MV-4-11 (cell line): ENCODE measurements at places on chromosomes 6 and 20.

GRCh38 chr6:134863763-134864510, 86.0 kb downstream of the ALDH8A1 start:
- no peak for DNase-seq

GRCh38 chr6:77361018-77361417, 102.3 kb downstream of the HTR1B start:
- no peak for DNase-seq

- peak; percentile 5 for DNase-seq
Measured at GRCh38 chr6:107421696-107422256, 37.6 kb downstream of the PDSS2 start.

DNA sequence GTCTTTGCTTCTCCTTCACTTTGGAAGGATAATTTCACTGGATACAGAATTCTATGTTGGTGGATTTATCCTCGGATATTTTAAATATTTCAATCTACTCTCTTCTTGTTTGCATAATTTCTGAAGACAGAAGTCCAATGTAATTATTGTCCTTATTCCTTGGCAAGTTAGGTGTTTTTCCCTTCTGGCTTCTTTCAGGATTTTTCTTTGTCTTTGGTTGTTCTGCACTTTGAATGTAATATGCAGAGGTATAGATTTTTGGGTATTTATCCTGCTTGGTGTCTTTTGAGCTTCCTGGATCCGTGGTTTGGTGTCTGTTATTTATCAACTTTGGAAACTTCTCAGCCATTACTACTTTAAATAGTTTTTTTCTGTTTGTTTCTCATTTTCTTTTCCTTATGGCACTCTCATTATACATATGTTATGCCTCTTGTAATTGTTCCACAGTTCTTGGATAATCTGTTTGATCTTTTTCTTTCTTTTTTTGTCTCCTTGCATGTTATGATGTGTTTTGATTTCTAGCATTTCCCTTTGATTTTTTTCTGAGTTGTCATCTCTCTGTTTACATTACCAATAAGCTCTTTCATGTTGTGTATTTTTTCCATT, 48.6 kb upstream of the ATXN1 start:
- no peak for DNase-seq

- no peak for DNase-seq
Measured at GRCh38 chr20:11799281-11799684, 118.4 kb upstream of the BTBD3 start.

- DNase-seq: no peak
Measured at GRCh38 chr6:2733736-2734480, 16.8 kb downstream of the MYLK4 start.

DNA sequence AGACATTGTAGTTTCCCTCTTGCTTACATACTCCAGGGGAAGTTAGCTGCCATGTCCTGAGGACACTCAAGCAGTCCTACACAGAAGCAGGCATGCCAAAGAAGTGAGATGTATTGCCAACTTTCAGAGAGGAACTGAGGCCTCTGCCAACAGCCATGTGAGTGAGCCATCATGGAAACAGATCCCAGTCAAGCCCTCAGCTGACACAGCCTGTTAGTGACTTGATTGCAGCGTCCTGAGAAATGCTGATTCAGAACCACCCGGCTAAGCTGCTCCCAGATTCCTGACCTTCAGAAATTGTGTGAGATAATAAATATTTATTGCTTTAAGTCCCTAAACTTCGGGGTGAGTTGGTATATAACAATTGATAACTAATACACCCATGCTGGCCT, 38.1 kb downstream of the GSTA2 start:
- no peak for DNase-seq
